ENCODE measurements at places on chromosomes 3 and 15.

DNA sequence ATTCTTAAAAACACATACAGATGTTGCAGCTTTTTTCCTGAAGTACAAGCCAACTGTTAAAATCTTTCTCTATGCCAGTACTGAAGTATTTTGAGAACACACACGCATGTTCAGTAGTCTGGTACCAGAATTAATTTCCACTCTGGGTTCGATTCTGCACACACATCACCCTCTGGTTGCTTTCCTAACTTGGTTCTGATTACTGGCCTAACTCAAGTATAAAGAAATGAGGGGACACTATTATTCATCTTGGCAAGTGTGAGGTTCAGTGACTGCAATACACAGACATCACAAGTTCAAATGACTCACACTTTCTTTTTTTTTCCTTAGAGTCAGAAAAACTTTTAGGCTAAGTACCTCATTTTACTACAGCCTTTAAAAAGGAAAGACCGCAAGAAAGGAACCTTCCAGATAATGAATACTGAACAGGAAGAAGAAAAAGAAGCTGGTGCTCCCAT lies 37.4 kb upstream of the LDHAL6B start:
- DNase-seq = no peak

GRCh38 chr15:63096178-63096577 lies 25.5 kb upstream of the LACTB start:
- no peak for DNase-seq

DNA sequence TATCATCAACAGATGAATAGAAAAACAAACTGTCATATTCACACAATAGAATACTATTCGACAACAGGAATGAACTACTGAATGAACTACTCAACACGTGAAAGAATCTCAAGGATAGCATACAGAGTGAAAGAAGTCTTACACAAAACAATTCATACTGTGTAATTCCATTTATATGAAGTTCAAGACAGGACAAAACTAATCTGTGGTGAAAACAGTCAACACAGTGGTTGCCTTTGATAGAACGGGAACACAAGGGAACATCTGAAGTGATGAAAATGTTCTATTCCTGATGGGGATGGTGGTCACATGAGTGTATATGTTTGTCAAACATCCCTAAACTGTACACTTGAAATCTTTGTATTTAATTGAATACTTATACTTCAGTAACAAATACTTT lies 2.6 kb upstream of the SUSD5 start:
- no peak for DNase-seq

DNA sequence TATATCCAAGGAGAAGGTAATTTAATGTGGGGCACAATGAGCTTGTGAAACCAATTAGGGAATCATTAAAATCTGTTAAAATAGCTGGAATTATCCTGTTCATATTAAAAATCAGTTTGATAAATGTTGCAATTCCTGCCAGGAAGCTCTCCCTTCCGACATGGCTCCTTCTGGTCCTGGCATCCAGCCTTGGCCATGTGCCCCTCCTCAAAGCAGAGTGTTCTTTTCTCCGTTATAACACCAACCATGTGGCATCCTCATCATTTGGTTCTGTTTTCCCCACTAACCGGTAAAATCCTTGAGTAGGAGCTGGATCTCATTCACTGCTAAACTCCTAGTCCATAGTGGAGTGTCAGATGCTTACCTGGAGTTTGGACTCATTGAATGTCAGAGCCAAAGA lies 127.2 kb downstream of the ARNT2 start:
- DNase-seq = no peak

GRCh38 chr15:53978253-53978906 lies at the start of gene UNC13C:
UNC13C (plus strand) TSS chr15:53978441; CDS start chr15:54012904, 34,463 bp downstream.
- DNase-seq = no peak

DNA sequence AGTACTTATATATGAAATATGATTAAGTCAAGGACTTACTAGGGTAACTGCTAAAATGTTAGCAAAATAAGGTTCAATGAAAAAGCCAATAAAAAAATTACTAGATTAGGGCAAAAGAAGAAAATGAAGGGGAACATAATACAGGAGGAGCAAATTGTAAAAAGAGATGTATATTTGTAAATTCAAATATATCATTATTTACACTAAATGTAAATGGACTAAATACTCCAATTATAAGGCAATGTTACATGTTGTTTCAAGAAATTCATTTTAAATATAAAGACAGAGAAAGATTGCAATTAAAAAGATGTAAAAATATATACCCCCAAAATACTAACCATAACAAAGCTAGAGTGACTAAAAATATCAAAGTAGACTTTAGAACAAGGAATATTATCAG lies 134.1 kb downstream of the EFHB start:
- no peak for DNase-seq

- no peak for DNase-seq
Observed at GRCh38 chr3:150074277-150074676, 103.6 kb upstream of the PFN2 start.

GRCh38 chr3:51937014-51937413 lies 4.7 kb downstream of the RRP9 start:
- DNase-seq = no peak

DNA sequence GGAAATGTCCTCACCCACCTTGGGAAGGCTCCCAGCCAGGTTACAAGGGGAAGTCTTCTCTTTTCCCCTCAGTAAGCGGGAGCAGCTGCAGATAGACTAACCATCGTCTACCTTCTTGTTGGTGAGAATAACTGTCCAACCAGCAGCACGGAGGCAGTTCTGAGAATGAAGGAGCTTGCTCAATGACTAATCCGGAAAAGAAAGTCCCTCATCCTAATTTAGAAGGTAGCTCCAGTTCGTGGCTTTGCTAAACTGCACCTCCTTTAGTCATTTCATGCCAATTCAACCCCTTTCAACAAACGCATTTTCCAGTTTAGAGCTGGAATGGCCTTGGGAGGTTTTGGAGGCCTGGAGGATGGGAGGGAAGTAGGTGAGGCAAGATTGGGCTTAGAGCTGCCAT lies 527.4 kb upstream of the PROK2 start:
- DNase-seq = no peak

DNA sequence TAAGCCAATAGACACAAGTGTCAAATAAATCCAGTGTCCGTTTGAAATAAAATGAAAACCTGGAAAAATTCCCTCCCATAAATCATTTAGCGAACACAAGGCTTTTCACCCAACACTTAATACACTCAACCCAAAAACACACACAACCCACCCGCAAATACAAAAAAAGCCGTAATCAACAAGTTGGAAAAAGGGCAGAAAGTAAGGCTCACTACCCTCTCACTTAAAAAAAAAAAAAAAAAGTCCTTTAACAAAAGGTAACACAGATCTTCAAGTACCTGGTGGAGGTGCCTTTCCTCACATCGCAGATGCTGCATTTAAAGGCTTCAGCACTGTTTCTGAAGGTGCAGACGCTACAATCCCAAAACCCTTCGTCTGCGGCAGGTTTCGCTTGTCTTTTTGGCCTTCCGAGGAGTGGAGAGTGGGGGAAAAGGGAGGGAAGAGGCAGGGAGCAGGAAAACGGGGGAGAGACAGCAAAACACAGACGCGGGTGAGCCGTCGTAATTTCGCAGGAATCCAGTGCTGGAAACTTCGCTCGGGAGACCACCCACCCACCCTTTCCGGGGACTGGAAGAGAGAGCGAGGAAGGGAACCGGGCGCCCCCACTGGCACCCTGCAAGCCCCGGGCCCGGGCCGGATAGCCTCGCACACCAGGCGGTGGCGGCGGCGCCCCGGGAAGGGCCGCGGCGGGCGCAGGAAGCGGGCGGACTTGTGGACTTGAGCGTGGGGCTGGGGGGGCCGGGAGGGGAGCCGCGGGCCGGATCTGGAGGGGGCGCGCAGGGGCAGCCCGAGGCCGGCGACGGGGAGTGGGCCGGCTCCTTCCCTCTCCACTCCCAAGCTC lies 401.8 kb downstream of the SHQ1 start:
- DNase-seq = no peak

- DNase-seq = no peak
Observed at GRCh38 chr3:55242921-55243320, 244.2 kb downstream of the WNT5A start.

GRCh38 chr15:83249030-83249343 lies 35.5 kb downstream of the BNC1 start:
- DNase-seq = no peak

DNA sequence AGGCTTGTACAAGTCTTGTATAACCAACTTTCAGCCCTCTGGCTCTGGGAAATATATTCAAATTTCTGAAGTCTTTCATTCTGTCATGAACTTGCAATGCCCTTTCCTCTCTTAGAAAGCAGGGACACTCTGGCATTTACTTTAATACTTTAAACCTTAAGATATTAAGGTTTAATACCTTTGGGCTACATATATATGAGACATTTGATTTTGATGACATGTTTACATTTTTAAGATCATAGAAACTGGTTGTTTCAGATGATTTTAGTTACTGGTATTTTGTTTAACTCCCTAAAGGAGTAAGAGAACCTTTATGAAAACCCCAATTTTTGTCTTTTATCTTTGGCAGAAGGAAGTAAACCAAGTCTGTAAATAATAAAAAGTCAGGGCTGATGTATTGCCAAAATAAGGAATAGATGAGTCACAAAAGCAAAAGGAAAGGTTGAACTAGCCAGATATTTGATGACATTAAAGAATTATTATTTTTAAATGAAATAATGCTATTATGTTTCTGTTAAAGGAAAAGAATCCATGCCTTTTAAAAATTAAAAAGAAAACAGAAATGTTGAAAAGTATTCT lies 579.0 kb upstream of the CBLB start:
- no peak for DNase-seq

GRCh38 chr3:149879872-149880271 lies 66.9 kb downstream of the RNF13 start:
- DNase-seq = no peak

DNA sequence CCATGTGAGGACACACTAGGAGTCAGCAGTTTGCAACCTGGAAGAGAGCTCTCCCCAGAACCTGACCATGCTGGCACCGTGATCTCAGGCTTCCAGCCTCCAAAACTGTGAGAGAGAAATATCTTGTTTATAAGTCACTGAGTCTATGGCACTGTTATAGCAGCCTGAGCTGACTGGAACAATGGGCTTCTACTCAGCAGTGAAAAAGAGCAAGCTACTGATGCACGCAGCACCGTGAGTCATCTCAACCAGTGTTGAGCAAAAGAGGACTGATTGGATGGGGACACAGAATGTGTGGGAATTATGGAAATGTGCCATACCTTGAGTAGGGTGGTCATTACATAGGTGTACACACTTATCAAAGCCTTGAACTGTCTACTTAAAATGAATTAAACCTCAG lies 230.4 kb downstream of the PLCL2 start:
- no peak for DNase-seq

GRCh38 chr15:77440378-77440999 lies 19.8 kb downstream of the HMG20A start:
- no peak for DNase-seq

DNA sequence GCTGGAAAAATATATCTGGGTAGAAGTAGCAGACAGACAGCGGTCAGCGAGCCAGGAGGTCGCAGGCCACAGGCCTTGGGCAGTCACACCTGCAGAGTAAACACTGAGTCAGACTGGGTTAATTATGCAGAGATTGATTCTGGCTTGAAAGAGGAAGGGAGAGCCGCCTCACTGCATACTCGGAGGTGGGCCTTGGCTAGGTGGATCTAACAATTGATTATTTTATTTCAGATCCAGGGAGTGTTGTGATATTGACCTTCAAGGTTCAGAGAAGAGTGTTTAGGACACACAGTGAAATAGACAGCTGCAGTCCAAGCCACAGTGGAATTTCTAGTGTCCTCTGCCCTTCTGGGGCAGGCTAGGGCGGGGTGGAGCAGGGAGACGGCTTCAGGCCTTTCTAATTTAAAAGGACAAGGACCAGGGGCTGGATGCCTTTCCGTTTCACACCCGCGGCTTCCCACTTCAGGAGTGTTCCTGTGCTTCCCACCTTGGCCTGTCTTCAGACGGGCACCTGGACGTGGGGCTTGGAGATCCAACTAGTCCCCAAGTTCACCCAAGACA lies 237.3 kb downstream of the XXYLT1 start:
- no peak for DNase-seq

- DNase-seq = no peak
Observed at GRCh38 chr3:168249205-168249549, 153.5 kb upstream of the GOLIM4 start.

DNA sequence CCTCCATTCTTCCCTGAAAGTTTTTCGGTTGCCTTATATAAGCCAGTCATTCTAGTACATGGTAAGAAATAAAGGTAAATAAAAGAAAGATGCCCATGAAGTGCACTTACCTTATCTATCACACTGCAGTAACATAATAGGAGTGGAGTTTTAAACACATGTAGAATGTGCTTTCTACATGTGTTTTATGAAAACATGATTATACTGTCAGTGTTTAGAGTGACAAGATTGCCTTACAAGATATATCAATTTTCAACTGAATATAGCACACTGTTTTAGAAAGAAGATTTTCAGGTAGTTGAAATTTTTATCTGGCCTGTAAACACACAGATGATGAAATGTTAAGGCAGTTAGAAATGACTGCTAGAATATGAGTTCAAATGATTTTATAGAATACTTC lies 219.6 kb downstream of the EPHA3 start:
- DNase-seq = no peak

GRCh38 chr15:30999729-31000128 lies 8.3 kb upstream of the MTMR10 start:
- DNase-seq = no peak

Data from activated naive CD4-positive, alpha-beta T cell (primary cell).